Activated CD4-positive, alpha-beta T cell treated with anti-CD3 and anti-CD28 coated beads, Interleukin-2, Interleukin-6, amounts not matched to agents 100 ng/mL and 50 ng/mL, durations not matched to agents 16 hours and 8 hours (primary cell): ENCODE measurements at places on chromosomes 2 and 18.

GRCh38 chr2:26941486-26941885 lies 29.0 kb upstream of the MAPRE3 start:
- no peak for DNase-seq

DNA sequence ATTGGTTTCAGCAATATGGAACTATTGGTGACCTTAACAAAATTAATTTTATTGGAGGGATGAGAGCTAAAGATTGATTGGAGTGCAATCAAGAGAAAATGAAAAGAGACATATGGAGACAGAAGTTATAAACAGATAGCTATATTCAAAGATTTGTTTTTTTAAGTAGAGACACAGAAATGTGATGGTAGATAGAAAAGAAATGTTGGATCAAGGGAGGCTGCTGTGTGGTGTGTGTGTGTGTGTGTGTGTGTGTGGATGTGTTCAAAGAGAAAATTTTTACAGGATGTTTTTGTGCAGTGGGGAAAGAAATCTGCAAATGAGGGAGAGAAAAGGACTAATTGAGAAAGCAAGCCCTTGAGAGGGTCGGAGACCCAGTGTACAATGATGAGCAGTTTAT lies 249.5 kb upstream of the SPHKAP start:
- no peak for DNase-seq

DNA sequence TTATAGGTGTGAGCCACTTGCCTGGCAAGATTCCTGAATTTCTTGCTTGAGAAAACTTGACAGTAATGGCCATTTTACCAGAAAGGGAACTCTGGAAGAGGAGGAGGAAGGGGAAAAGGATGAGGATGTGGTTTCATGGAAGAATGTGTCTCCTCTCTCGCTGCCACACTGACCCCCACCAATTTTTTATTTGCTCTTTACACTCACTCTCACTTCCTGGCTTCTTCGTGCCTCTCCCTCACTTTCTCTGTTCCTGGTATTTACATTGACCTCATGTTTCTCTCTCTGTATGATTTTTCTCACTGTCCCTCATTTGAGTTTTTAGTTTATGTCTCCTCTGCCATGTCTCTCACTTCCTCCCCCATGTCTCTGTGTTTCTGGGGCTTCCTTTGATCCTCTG lies 134.5 kb upstream of the CAB39 start:
- DNase-seq = peak; percentile 47

DNA sequence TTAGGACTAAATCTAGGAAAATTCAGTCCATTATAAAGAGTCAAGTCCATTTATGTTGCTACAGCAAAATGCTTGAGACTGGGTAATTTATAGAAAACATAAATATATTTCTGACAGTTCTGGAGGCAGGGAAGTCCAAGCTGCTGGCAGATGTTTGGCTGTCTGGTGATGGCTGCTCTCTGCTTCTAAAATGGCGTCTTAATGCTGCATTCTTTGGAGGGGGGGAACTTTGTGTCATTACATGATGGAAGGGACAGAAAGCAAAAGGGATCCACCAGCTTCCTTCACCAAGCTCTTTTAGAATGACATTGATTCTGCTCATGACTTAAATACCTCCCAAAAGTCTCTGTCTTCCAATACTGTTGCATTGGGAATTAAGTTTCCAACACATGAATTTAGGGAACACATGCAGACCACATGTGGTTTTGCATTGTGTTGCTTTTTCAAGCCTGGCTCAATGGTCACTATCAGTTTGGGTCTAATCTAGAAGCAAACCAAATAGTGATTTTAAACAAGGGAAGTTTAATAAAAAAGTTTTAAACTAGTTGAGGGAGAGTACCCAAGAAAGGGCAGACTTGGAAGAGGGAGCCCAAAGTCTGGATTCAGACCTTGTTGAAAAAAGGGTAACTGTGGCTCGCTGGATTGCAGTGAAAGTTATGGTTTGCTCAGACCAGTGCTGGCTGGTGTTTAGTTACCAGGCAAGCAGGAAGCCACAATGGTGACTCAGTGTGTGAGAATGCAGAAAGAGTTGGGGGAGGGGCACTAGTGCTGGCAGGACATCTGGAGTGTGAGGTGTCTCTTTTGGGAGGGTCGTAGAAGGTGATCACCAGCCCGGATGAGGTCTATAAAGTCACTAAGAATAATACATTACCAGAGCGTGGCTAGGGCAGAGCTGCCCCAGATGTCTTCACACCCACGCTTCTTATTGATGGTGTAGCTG lies 30.8 kb downstream of the C18orf54 start:
- peak; percentile 76 for DNase-seq

GRCh38 chr18:48929212-48929612 lies 21.6 kb downstream of the SMAD7 start:
- no peak for DNase-seq

GRCh38 chr18:48673853-48674721 lies 135.3 kb downstream of the CTIF start:
- no peak for DNase-seq

- no peak for DNase-seq
Measured at GRCh38 chr2:168643979-168644378, 158.5 kb upstream of the NOSTRIN start.

DNA sequence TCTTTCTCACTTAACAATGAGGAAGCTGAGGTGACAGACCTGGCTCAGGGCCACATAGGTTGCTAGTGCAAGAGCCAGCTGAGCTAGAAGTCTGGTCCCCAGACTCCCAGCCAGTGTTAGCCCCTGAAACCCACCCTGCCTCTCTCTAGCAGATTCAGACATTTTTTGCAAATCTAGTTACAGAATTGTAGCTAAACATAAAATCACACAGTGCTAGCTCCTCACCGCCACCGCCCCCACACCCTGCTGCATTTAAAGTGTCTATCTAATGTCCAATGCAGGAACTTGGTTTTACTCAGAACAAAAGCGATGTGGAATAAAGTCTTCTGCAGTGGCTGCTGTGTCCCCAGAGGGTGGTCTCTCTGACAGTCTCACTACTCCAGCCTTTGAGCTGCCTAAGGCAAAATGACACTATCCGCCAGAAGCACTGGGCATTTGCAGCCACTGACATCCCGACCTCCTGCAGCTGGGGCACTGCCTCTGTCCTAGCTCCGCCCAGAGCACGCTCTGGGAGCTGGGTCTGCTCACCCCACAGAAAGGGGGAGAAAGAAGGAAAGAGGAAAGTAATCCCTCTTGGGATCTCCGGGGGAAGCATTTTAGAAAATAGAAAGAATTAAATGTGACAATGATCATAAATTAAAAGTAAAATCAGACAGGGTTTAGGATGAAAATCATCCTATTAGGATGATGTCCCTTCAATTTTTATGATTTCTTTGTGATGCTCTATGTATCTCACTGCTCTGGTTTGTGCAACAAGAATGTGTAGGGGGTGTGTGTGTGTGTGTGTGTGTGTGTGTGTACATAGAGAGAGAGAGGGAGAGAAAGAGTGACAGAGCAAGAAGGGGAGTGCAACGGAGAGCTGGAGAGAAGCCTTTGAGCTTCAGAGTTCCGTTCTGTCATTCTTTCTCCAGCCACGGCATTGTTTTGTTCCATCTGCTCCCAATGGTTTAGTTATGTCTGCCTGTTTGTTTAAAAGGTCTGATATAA lies 50.5 kb upstream of the ST8SIA3 start:
- DNase-seq = no peak

DNA sequence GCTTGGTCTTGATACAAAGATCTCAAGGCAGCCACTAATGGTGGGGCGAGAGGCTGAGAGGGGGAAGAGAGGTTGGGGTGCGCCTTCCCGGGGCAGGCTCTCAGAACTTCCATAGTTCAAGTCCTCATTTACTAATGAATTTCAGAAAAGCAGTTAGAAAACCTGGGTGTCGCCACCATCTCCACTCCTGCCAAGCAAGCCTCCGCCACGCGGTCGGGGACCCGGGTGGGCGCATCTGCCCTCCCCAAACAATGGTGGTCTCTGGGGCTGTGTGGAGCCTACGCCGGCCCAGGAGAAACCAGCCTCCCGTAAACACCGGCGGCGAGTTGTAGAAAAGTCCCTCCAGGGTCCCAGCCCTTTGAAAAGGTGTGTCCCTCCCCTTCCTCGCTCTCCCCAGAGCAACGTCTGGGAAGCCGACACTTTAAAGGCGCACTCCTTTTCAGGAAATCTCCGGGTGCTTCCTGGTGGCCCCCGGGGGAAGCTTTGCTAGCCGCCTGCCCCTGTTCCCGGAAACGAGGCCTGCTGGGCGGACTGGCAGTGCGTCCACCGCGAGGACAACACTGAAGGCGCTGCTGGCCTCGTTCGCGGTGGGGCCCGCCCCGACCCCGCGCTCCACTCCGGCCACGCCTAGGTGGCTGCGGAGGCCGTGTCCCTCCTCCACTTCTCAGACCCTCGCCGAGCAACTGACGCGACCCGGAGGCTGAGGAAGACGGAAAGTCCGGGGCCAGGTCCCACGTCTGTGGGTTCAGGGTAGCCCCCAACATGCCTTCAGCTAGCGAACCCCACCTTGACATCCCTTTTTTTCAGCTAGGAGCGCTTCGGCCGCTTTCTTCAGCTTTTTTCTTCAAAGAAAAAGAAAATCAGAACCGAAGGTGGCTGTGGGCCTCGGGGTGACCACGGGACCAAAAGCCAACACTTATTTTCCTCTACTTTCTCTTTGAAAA lies 16.8 kb downstream of the EVX2 start:
- DNase-seq = no peak

DNA sequence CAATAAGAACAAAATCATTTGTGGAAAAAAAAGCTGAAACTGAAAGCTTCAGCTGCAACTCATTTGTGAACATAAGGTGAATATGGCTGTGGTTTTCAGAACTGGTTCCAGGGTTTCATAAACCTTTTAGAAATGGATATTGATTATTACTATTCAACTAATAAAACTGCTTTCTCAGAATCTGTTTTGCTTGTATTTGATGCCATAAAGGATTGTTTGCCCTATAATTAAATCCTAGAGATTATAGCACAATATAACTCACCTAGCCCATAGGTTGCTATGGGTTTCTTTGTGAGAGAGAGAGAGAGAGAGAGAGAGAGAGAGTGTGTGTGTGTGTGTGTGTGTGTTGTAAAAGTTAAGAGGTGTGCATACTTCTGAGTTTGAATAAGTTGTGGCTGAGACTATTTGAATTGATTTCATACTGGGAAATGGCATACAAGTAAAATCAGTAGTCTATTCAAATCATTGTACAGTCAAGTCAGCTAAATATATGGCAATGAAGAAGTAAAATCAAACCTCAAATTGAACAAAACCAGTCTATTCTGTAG lies 339.2 kb downstream of the ARHGAP15 start:
- peak; percentile 74 for DNase-seq

GRCh38 chr2:62187246-62187645 lies 8.7 kb upstream of the B3GNT2 start:
- no peak for DNase-seq

- DNase-seq = peak; percentile 6
Measured at GRCh38 chr18:44507729-44508325, 172.9 kb upstream of the SETBP1 start.

- DNase-seq = no peak
Measured at GRCh38 chr2:215489288-215489848, 53.5 kb upstream of the FN1 start.

GRCh38 chr2:197205585-197206215 lies 104.9 kb downstream of the ANKRD44 start:
- DNase-seq = peak; percentile 73

- DNase-seq = peak; percentile 62
Measured at GRCh38 chr2:26772064-26773001, 8.2 kb downstream of the SLC35F6 start.

DNA sequence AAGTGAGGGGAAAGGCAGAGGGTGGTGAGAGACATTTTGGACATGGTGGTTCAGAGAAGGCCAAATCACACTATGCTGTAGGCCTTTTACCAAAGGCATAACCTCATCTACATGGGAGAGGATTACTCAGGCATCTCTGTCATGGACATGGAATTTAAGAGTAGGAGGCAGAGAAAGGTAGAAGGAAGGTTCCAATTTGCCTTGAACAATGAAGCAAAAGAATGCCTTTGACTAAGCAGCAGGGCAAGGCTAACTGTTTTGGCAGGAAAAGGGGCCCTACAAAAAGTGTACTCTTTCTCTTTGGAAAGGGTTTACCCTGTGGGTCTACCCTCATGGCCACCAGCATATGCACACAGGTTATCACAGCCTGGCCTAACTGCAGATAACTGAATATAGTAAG lies 45.6 kb upstream of the RNU4ATAC start:
- no peak for DNase-seq

DNA sequence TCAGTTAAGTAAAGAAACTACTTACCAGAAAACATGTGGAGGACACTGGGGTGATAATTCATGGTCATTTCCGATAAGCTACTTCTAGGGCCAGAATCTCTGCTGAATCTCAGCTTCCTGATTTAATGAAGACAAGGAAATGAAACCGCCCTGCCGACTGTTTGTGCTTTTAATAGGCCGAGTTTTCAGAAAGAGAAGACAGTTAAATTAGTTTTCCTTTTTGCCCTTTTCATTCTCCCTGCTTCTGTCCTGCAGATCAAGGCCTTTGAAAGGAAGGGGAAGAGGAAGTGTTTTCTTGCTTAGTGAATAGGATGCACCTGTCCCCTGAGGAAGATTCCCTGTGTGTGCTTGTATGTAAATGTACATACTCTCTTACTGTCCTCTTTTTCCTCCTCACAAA lies 126.6 kb downstream of the SH3RF3 start:
- no peak for DNase-seq

DNA sequence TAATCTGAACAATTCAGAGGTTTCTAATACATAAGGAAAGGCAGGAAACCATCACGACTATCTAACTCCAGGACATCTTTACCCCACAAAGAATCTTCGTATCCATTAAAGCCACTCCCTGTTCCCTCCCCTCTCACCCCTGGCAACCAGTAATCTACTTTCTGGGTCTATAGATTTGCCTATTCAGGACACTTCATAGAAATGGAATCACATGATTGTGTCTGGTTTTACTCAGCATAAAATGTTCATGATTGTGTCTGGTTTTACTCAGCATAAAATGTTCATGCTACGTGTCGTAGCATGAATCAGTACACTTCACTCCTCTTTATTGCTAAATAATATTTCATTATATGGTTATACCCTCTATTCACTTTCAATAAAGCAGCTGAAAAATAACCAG lies 11.6 kb downstream of the FECH start:
- no peak for DNase-seq
